Erythroblast (primary cell): ENCODE measurements at places on chromosomes 1 and 21.
A peak's percentile ranks its signal among the peaks of the same experiment; 100 is the strongest.

- DNase-seq, result no peak
Observed at GRCh38 chr1:226322986-226323385, 14.0 kb upstream of the LIN9 start.

DNA sequence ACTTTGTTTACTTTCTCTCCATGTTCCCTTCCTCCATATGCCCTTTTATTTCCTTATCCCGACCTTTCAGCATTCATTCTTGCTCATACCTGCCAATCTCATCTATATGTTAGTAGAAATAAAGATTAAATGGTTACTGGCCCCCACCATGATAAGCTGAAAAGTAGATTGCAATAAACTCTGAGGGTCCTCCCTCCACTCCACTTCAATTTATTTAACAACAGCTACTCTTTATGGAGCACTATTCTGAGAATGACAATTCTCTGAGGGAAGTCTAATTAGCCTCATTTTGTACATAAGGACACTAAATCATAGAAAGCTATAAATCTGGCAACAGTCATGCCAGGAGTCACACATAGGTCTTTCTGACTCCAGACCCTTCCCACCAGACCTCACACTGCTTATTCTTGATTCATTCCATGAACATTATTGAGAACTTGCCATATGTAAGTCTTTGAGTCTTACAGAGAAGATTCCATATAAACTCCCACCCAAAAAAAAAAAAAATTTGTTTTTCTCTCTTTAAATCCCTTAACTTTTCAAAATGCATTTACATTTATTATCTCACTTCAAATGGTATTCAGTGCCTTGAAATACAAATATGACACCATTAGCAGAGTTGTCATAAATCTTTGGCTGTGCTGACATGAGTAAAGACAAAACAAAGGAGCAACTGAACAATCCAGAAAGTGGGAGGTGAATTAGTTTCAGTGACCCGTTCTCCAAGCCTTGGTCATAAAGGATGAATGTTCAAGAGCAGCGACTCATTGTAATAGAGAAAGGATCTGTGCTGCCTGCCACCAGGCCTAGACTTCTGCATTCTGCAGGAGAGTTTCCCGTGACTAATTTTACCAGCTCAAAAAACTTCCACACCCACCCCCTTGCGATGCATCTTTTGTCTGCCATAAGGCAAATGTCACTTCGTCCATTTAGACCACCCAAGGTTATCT, 28.5 kb downstream of the PALMD start:
- DNase-seq, result no peak

DNA sequence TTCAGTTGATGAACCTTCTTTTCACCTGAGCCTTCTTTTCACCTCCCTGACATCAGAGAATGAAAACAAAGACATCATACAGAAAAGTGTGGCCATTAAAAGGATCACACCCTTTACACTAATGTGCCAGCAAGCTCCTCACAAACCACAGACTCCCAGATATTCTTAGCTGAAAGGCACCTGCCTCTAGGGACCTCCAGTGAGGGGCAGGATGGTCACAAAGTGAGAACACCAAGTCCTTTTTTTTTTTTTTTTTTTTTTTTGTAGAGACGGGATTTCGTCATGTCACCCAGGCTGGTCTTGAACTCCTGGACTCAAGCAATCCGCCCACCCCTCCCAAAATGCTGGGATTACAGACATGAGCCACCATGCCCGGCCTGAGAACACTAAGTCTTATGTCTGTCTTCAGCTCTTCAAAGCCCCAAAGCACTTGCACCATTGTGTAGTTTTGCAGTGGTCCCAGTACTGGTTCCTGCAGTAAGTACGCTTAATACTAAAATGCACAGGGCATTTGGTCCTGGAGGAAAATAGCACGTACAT, 58.2 kb upstream of the LBR start:
- DNase-seq, result no peak

GRCh38 chr21:33393348-33393747, 9.9 kb upstream of the IFNGR2 start:
- no peak for DNase-seq

DNA sequence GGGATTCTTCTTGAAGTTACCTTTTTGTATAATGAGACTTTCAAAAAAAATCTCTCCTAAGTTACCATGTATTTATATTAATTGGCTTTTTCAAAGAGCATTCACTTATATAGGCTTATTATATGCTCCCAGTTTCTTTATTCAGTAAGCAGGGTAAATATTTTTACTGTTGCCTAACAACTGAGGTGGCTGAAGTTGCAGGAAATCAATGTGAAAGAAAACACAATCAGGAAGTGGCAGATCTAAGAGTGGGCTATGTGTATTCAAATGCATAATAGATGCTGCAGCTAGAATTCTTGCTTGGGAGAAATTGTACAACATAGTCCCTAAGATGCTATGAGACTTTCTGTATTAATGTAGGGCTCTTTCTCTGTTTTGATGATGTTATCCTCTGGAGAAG, 606.9 kb downstream of the NUF2 start:
- no peak for DNase-seq

GRCh38 chr1:212218065-212218464, 67.1 kb upstream of the PPP2R5A start:
- DNase-seq, result no peak

DNA sequence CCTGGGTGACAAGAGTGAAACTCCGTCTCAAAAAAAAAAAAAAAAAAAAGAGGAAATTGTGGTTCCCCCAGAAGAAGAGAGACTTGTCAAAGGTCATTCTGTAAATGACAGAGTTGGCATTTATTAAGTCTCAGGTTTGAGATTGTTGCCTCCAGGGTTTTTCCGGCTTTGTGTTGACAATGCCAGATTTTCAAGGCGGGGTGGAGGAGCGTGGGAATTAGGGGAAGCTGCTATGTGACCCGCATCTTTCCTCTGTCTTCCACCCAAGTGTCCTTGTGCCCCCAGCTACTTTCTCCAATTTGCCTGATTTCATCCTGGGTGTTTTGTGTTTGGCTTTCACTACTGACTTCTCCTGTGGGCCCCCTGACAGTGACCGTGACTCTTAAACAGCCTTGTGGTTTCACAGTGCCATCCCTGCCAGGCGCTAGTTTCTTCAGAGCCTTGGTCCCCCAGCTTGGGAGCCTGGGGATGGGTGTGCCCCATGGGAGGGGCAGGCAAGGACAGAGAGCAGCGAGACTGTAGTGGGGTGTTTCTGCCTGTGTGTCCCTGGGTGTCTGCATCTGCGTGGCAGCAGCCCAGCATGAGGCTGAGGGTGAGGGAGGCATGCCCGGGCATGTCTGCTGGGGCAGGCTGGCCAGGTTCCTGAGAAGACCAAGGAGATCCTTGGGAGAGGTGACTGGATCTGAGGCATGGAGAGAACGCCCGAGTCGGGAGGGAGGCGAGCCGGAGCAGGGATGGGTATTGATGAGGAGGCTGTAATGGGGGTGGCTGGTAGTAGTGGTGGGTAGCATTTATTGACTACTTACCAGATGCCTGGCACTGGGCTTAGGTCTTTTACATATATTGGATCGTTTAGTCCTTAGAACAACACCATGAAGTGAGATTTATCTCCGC, 46.3 kb downstream of the IER5 start:
- DNase-seq, result peak; percentile 49

GRCh38 chr1:19946971-19947370, 23.6 kb upstream of the PLA2G2E start:
- DNase-seq, result no peak

DNA sequence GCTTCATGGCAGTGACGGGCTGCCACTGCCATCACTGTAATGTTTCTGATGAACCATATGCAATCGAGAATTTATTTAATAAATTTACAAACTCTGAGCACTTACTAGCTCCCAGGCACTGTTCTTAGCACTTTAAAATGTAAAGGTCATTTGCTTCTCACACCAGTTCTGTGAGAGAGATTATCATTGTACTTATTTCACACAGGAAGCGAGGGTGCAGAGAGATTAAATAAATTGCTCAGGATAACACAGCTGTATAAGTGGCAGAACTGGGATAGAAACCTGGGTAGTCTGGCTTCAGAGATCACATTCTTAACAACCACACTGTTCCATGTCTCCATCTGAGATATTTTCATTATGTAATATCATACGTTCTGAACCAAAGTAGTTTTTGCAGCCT, 119.9 kb downstream of the MAST2 start:
- DNase-seq, result no peak

- DNase-seq, result no peak
Observed at GRCh38 chr1:205936846-205937586, 6.2 kb downstream of the SLC26A9 start.

DNA sequence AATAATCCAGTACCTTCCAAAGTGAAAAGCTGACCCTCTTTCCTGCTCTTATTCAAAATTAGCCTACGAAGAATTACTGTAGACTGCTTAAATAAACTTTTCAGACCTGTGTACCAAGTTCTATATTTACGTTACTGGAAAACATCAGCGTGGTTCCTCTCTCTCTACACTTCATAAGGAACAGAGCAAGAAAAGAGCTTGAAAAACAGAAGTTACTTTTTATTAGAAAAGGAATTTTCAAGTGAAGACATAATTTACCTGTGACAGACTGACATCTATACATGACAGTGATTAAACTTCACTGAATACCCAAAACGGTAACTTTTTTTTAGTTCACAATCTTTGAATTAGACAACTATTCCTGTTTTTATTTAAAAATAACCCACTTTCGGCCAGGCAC, 2.7 kb downstream of the ENAH start:
- no peak for DNase-seq

GRCh38 chr1:247209396-247209795, 37.6 kb upstream of the ZNF124 start:
- peak; percentile 25 for DNase-seq

- DNase-seq, result no peak
Observed at GRCh38 chr1:230187290-230187689, 120.3 kb downstream of the GALNT2 start.

GRCh38 chr1:66355756-66356155, 178.2 kb upstream of the SGIP1 start:
- no peak for DNase-seq

- no peak for DNase-seq
Observed at GRCh38 chr1:15941899-15942660, 33.8 kb downstream of the ZBTB17 start.

DNA sequence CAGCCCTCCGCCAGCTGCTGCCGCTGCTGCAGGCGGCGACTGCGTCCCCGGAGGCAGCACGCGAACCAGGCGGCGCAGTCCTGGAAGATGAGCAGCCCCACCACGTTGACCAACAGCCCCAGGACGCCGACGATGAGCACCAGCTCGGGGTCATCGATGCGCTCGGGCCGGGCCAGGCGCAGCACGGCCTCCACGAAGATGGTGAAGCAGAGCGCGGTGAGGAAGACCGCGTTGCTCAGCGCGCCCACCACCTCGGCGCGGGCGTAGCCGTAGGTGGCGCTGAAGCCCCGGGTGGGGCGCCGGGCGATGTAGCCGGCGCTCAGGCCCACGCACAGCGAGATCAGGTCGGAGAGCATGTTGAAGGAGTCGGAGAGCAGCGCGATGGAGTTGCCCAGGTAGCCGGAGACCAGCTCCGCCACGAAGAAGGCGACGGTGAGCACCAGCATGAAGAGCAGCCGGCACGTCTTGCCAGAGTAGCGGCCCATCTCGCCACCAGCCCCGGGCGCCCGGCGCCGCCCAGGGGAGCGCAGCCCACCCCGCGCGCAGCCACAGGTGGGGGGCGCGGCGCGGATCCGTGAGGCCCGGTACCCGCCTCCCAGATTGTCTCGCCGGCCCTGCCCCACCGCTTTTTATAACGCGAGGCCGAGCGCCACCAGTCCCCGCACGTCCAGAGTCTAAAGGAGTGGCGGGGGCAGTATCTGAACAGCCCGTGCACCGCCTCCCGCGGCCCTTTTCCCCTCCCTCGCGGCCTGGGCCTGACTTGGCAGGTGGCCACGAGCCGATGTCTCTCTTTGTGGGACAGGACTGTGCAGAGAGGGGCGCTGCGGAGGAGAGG, at the start of gene SLC30A10:
Gene SLC30A10, minus strand, starts transcription at position 602 of the 835 bp plus-strand sequence. Its CDS starts 117 bp downstream, at position 485.
- peak; percentile 47 for DNase-seq

- DNase-seq, result no peak
Observed at GRCh38 chr1:232292239-232292638, 337.7 kb downstream of the SIPA1L2 start.

GRCh38 chr1:242402956-242403355, 121.5 kb downstream of the PLD5 start:
- DNase-seq, result no peak

DNA sequence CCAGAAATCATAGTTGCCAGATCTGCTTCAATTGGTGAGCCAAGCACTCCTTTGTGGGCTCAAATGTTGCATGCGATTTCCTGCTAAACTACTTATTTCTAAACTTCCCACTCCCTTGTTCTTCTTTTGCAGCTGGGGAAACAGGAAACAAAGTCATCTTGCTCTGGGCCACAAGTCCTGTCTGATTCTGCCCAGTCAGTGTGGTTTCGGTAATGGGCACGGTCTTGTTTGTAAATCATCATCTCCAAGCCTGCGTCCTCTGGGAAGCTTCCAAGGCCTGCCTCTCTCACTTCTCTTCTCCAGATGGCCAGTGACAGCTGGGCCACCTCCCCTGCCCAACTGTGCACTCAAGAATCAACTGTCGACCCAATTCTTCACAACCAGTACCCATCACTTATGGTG, 4.4 kb downstream of the S100A8 start:
- no peak for DNase-seq

DNA sequence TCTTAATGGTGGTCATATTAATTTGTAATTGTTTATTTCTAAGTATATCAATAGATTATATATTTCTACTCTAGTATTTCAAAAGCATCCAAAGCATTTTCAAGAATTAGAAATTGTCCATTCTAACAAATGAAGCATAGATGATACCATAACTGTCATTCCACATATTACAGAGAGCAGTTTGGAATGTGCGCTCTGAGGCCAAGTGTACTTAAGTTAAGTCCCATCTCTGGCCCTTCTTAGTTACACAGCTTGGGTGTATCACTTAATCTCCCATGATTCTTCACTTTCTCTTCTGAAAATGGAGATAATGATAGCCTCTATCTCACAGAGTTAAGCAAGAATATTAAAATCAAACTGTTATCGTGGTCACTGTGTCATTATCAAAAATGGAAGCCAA, 281.1 kb downstream of the MRPL39 start:
- DNase-seq, result no peak

- DNase-seq, result no peak
Observed at GRCh38 chr1:166253076-166253779, 86.4 kb upstream of the FAM78B start.

DNA sequence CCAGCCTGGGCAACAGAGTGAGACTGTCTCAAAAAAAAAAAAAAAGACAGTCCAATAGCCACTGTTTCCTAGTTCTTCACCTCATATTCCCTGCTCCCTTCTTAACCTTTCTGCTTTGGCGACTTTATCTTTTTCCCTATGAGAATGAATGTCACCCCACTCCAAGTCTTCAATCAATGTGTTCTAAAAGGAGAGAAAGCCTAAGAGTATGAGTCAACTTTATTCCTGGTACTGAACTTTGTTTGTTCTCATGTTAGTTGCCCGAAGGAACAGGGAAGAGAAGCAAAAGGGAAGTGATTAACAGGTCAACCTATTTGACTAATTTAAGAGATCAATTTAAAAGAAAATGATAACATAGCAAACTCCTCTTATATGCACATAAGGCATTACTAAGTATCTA, 39.9 kb upstream of the SLC16A1 start:
- DNase-seq, result no peak

- DNase-seq, result no peak
Observed at GRCh38 chr1:30234091-30234490, 489.3 kb downstream of the MATN1 start.

- no peak for DNase-seq
Observed at GRCh38 chr1:54151013-54151412, 1.8 kb downstream of the CDCP2 start.
